Activated CD8-positive, alpha-beta T cell treated with anti-CD3 and anti-CD28 coated beads, Interleukin-2, amount 10 ng/mL, durations not matched to agents 7 days and 5 days (primary cell): ENCODE measurements at places on chromosomes 13 and 19. TPM values are rescaled to one million over a fixed set of nuclear protein-coding genes. Genes with fewer than 3 reads are reported as not detected.
A peak's percentile ranks its signal among the peaks of the same experiment; 100 is the strongest.

DNA sequence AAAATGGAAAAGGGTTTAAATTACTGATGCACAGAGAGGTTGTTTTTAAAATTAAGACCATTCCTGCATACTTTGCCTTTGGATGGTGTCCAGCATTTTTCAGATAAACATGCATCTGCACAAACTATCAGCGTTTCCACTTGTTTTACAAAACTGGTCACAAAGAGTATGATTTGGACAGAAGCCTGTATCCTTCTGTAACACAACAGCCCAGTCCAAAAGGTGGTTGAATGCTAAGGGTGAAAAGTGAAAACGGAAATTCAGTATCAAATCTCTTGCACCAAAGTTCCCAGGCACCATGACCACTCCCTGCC is 21.7 kb upstream of the DOCK9 start:
- H3K27me3 ChIP-seq = no peaks in the 10 kb centered on the region
- DNase-seq = no peak
- peaks cover 76% of the 10 kb centered on the region for H3K4me1 ChIP-seq
- H3K4me3 ChIP-seq = no peak overlapping the region

DNA sequence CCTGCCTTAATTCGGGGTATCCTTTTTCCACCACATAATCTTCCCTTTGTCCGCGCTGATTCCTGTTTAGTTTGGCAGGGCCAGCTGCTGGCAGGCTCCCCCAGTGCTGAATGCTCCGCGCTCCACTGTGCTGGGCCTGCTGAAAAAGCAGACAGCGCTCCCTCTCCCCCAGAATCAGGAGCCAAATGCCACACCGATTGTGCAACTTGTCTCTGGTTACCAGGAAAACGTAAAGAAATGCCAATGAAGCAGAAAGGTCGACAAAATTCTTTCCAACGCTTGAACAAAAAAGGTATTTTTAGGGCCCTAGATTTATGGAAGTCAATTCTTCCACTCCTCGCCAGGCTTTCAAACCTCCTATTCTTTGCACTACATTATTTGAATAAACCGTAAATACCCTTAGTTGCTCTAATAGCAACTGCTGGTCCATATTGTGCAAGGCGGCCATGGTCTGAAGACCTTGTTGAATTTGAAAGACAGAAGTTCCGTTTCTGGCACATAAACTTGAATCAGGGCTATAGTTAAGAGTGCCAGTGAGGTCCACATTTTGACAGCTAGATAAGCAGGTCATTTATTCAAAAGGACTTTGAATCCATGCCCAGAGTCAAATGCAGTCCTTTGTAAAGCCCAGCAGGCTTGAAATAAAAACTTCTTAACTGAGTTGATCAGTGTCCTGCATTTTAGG is 206.7 kb upstream of the RFC3 start:
- H3K27ac ChIP-seq = peak overlapping the region; percentile 88
- DNase-seq = no peak
- H3K4me1 ChIP-seq = peaks cover 38% of the 10 kb centered on the region
- no peak overlapping the region for H3K4me3 ChIP-seq

Gene CEACAM3
- not detected for total RNA-seq

Gene CEACAM1
- 27.1 TPM for total RNA-seq

Gene RNF126
- 78.4 TPM for total RNA-seq
